NCI-H1048 (cell line): ENCODE measurements at places on chromosomes 12 and 14.

GRCh38 chr12:72723732-72724131 is 451.6 kb downstream of the TRHDE start:
- DNase-seq: no peak

- no peak for DNase-seq
Observed at GRCh38 chr12:75823475-75823874, 208.1 kb downstream of the PHLDA1 start.

- no peak for DNase-seq
Observed at GRCh38 chr12:29317556-29318363, 63.2 kb downstream of the ERGIC2 start.

GRCh38 chr12:111578276-111578970 is 20.7 kb downstream of the ATXN2 start:
- no peak for DNase-seq

DNA sequence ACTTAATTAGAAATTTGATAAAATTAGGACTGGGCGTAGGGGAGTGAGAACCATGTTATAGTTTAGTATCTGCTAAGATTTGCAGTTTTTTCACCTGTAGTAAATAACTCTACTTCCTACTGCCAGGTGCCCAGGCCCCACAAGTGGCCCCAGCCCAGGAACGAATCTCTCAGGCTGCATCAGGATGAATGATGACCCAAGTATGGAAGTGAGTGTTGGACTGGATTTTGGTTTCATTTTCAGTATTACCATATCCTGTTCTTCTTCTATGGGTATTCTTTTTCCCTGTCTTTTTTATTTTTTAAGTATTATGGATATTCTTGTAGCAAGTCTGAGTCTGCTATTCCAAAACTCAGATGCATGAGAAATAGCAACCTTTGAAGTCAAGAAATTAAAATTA is 120.3 kb upstream of the BCAT1 start:
- DNase-seq: no peak

GRCh38 chr14:68939893-68940613 is 39.0 kb downstream of the ACTN1 start:
- DNase-seq: no peak

GRCh38 chr12:75917715-75918114 is 113.9 kb downstream of the PHLDA1 start:
- no peak for DNase-seq

DNA sequence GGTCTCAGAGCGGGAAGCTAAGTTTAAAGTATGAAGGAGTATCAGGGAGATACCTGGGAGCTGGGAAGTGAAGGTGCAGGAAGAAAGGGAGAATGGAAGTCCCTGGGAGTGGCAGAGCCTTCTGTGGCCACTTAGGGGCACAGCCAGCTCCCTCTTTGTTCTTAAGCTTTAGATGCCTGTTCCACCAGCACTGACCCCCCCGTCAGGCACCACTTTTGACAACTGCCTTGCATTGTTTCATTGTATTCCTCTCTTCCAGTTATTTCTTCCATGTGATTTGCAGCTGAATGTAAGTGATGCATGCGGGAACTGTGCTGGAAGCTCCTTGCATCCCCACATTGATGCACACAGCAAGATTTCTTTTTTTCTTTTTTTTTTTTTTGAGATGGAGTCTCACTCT is 2.6 kb downstream of the GALNT16 start:
- DNase-seq: no peak

DNA sequence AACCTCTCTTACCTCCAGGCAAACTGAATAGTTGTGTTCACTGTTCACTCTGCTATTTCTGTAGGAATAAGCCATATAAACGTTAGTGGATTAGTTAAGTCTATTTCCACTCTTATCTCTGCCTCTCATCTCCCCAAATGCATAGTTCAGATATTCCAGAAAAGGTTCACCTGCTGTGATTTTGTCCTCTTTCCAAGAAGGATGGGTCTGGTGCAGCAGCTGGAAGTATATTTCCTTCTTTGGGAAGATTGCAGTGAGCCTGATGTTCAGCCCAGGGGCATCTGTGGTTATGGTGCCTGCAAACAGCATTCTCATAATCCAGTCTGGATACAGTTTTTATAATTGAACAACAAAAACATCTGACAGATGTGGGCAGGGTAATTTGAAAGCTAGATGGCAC is 97.7 kb downstream of the TPH2 start:
- no peak for DNase-seq

GRCh38 chr12:2967651-2968050 is 8.5 kb downstream of the TEAD4 start:
- DNase-seq: no peak

- no peak for DNase-seq
Observed at GRCh38 chr12:124963211-124963610, 25.7 kb downstream of the DHX37 start.

- DNase-seq: no peak
Observed at GRCh38 chr12:6535960-6536847, 1.9 kb downstream of the GAPDH start.

DNA sequence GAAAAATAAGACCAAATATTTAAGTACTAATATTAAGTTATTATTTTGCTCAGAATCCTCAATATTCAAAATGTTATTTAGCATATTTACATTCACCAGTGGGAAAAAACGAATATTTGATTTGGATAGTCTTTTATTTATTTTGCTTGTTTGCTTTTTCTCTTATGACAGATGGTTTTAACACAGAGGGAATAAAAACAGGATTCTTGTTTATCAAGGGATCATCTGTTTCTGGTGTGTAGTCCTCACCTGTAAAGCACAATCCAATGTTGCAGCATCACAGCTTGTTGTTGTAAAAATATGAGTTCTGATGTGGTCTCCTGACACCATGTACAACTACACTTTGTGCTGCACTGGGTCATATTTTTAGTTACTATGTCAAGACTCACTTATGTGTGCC is 103.9 kb downstream of the AVPR1A start:
- DNase-seq: no peak

DNA sequence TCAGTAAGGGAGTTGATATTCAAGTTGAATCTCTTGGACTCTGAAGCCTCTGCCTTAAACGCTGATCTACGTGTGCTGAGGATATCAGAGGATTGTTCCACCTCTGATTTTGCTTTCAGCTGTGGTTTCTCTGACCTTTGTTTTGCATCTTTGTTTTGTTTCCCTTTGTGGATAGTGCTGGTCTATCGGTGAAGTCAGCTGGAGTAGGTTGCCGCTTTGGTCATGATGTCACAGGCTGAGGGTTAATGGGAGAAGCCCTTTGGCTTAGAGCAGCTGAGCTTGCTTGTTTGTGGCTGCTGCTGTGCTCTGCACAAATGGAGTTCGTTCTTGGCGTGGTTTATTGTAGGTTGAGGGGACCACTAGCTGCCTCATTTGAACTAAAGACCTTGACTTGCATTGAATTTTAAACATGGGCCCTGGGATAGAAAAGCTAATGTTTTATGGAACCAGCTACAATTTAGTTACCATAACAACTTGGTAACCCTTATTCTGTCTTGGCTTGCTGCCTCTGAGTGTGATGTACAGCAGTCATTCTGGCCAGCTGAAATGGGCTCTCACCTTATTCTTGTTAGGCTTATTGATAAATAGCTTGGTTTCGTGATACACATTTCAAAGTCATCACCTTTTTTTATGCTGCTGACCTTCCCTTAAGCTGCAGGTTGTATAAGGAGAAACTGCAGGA is 284.5 kb upstream of the E2F7 start:
- no peak for DNase-seq

DNA sequence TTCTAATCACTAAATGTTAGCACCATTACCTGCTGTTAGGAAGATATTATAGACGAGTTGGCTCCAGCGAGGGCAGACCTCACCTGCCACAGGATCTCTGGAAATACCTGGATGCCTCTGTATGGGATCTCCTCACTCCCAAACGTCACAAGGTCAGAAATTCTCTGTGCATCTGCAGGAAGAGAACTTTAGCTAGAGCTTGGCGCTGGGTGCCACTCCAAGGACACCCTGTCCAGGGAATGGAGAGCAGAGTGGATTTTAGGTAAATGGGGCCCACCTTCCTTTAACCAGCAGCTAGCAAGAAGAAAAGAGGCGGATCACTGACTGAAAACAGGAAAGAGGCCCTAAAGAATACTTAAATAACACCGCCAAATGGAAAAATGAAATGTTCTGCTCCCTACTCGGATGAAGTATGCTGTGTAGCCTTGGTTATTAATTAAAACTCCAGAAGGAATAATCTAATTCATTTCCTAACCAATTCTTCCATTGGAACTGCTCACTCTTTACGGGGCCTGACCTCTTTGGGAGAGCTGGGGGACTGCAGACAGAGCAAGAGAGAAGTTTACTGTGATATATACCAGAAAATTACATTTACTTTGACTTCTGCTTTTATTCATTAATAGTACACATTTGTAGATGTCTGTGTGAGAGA is 4.2 kb upstream of the FOXG1 start:
- DNase-seq: no peak

GRCh38 chr14:104894331-104895206 is 29.5 kb downstream of the CEP170B start:
- no peak for DNase-seq

- DNase-seq: no peak
Observed at GRCh38 chr14:52596320-52596719, 43.7 kb downstream of the GPR137C start.

DNA sequence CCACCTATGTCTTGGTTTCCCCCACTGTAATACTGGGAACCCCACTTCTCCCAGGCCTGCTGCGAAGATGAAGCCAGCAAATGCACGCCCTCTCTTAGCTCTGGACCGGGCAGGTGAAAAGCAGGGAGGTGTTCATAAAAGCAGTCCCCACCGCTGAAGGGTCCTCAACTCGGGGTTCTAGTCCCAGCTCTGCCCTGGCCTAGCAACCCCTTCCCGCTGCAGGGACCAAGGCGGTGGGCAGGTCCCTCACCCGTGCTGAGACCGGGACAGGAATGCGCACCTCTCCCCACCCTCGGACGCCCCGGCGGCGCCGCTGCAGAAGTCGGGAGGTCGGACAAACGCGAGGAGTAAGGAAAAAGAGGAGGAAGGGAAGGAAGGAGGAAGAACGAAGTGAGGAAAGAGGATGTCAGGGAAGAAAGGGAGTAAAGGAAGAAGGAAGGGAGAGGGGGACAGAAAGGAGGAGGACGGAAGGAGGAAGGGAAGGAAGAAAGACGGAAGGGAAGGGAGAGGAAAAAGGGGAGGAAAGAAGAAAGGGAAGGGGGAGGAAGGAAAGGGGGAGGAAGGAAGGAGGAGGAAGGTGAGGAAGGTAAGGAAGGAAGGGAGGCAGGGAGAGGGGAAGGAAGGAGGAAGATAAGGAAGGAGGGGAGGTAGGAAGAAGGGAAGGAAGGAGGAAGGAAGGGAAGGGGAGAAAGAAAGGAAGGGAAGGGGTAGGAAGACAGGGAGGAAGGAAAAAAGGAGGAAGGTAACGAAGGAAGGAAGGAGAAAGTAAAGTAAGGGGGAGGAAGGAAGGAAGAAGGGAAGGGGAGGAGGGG is 701 bp downstream of the SPRING1 start:
- no peak for DNase-seq

DNA sequence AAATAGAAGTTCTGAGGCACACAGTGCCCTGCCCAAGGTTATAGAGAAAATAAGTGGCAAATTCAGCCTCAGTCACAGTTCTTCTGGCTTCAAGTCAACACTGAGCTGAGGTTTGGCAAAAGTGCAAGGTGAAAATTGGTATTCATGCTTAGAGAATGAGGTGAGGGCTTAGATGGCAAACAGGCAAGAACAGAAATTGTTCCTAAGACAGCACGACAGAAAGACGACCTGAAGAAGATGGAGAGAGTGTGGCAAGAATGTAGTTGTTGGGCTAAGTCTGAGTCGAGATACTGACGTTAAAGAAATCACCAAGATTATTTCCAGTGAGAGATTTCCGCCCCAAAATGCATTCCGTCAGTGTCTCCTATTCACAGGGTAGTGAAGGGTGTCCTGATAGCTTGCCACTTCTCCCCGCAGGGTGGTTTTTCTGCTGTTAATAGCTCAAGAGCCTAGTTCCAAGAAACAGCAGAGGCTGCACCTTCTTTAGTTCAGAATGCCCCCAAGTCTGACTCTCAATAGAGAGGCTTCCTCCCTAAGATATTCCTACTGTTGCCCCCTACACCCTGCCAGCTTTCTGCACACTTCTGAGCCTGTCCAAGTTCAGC is 260.8 kb upstream of the AMIGO2 start:
- no peak for DNase-seq

DNA sequence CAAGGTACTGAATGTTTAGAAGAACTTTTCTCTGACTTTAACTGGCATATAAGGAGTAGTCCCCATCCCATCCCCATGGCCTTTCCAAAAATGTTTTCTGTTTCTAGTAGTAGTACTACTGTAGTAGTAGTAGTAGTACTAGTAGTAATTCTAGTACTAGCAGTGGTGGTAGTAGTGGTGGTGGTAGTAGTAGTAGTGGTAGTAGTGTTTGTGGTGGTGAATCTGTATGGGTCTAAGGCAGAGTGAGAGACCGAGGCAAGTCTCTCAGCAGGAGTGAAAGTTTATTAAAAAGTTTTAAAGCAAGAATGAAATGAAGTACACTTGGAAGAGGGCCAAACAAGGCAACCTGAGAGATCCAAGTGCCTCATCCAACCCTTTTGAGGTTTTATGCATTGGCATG is 58.6 kb downstream of the FOXN4 start:
- no peak for DNase-seq

DNA sequence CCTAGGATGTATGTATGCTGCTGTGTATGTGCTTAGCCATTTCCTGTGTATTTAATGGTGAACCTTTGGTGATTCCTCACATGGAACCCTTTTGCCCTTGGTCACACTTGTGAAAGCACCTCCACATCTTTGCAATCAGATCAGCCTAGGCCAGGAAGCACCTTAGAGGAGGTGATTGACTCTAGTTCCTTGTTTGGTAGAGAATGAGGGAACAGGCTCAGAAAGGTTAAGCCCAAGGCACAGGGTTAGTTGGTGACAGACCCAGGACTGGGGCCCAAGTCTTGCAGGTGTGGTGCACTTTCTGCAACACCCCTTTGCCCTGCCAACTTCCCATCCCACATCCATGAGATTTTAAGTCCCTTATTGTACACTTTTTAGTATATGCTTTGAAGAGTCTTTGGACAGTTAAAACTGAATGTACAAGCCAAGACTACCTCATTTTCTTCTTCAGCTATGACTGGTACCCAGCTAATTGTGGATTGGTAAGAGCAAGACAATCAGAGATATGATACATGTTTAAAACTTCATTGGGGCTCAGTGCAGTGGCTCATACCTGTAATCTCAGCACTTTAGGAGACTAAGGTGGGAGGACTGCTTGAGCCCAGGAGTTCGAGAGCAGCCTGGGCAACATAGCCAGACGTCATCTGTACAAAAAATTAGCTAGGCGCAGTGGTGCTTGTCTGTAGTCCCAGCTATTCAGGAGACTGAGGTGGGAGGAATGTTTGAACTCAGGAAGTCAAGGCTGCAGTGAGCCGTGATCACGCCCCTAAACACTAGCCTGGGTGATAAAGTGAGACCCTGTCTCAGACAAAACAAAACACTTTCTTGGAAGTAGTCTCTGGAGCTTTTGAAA is 71.1 kb downstream of the RASSF3 start:
- no peak for DNase-seq
